D721Med (cell line): ENCODE measurements at places on chromosomes 3 and 15.

- DNase-seq: no peak
Measured at GRCh38 chr3:140117096-140117526, 182.1 kb downstream of the CLSTN2 start.

- no peak for DNase-seq
Measured at GRCh38 chr3:152203652-152204051, 65.1 kb upstream of the MBNL1 start.

DNA sequence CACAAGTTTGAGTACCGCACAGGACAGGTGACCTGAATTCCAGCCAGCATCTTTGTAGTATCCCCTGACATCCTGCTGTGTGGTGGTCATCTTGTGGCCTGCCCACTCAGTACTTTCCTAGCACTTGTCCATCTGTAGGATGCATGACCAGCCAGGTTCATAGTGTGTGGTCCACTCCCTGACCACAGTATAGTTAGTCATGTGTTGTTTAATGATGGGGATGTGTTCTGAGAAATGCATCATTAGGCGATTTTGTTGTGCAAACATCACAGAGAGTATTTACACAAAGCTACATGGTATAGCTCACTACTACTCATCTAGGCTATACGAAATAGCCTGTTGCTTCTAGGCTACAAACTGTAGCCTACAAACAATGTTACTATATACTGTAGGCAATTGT, 16.9 kb upstream of the RBPMS2 start:
- DNase-seq: no peak

GRCh38 chr3:37752649-37753025, 109.0 kb upstream of the CTDSPL start:
- no peak for DNase-seq

DNA sequence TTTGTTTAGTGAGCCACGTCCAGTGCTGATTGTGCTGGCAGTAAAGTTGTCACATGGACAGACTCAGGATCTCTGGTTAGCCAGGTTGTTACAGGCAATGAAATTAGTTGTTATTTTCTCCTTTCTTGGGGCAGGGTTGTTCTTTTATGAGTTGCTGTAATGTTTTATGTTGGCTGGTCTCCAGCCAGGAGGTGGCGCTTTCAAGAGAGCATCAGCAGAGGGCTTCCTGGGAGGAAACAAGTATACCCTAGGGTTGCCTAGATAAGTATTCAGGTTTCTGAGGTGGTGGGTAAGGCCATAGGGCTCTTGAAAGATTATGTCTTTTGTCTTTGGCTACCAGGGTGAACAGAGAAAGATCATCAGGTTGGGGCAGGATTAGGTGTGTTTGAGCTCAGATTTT, 14.5 kb upstream of the CFAP20DC start:
- DNase-seq: no peak

DNA sequence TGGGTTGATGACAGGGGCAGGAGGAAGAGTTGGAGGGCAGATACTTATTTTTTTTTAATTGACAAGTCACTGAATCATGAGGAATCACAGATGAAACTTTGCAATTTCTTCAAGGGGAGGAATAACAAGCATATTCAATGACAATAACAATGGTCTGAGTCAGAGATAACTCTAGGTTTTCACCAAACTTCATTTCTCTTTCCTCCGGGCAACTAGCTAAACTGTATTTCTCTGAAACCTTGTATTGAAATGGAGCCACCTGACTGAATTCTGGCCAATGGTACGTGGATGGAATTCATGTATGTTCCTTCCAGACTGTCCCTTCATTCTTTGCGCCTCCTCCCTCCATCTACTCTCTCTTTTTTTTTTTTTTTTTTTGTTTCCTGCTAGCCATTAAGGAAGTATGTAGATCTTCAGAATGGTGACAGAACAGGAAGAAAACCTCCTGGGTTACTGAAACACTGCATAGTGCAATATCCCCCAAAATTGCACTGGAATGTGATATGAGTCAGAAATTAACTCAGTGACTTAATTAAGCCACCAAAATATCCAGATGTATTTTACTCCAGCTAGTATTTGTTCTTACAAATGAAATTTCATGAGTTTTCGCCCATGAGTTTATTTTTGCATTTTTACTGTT, 495.4 kb downstream of the OTOL1 start:
- DNase-seq: no peak

DNA sequence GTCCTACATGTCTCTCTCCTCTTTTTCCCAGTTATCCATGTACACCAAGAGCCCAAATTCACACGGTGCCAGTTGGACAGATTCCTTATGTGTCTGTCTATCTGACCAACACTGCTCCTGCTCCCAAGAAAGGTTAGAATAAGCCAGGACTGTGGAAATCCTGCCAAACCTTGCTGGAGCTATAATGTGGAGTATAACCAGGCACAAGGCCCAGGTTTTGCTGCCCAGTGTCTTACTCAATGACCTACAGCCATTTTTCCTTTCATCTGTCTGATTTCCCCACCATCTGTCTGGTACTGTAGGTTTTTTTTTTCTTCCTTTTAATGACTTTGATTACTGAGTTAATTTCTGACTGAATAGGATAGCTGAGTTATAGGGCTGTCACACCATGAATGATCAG, 26.5 kb upstream of the MINDY4B start:
- no peak for DNase-seq

DNA sequence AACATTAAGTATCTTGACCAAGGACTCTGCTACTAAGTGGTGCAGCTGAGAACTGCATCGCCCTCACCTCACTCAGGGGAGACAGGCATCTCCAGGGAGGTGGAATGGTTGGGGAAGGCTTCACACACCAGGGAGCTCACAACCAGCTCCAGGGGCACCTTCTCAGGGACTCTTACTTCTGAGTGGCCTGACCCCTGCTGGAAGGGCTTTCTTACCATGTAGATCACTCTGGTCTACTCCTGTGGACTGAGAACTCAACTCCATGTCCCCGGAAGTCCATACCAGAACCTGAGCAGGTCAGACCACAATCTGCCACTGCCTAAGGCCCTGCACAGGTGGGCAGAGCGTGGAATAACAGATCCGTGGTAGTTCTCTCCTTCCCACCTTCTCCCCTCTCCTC, 140.5 kb downstream of the TLE3 start:
- DNase-seq: no peak

DNA sequence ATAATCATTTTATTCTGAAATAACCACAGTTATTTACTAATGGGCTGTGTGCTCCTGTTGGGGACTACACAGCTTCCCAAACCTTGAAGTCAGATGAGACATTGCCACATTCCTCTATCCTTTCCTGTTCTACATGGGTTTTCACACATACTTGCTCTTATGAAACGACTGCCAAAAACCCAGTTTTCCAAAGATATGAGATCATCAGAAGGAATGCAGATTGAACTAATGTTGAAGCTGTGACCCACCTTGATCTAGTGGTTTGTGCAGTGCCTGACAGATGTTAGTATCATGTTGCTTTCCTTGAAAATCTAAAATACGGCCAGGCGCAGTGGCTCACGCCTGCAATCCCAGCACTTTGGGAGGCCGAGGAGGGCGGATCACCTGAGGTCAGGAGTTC, 144.6 kb downstream of the VGLL4 start:
- no peak for DNase-seq
